ENCODE measurements at places on chromosomes 5 and 9.

DNA sequence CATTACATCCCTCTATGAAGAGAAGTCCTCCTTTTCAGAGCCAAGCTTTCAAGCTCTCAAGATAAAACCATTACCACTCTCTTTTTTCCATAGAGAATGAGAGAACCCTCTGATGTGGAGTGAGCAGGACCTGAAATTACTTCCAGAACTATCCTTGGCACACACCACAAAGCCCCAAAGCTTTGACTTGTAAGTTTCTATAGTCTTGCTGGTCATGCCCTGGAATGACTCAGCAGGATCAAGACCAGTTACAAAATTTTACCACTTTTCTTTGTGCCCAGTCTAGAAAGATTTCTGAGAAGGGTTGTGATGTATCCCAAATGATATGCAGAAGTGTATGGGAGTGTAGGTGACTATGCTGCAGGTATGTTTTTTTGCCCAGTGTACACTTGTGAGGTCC, 760.6 kb downstream of the TLE1 start:
- no peak overlapping the region for H3K27ac ChIP-seq
- H3K36me3 ChIP-seq = no peaks in the 10 kb centered on the region
- DNase-seq = no peak
- H3K4me3 ChIP-seq = no peak overlapping the region

GRCh38 chr5:155938051-155938450, 388.9 kb upstream of the SGCD start:
- no peaks in the 10 kb centered on the region for H3K36me3 ChIP-seq
- no peaks in the 10 kb centered on the region for H3K4me1 ChIP-seq
- H3K27me3 ChIP-seq = no peaks in the 10 kb centered on the region
- H3K27ac ChIP-seq = no peak overlapping the region

DNA sequence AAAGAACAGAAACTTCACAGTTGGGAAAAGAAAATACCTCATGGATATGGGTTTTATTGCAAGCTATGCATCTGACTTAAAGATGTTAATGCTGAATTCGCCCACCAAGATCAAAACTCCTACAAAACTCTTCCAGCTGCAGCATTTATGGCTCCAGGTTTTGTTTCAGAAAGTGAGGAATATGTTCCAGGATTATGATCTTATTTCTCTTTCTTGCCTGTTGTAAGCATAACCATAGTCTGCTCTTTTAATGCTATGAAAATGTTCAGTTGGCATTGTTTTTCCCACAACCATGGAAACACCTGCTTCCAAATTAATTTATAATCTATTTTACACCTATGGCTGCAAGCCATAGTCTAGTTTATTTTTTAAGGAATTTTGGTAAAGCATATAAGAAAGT, 34.9 kb upstream of the FST start:
- no peak overlapping the region for H3K27ac ChIP-seq
- no peaks in the 10 kb centered on the region for H3K4me1 ChIP-seq
- H3K27me3 ChIP-seq = peaks cover 7% of the 10 kb centered on the region
- H3K36me3 ChIP-seq = no peaks in the 10 kb centered on the region
- DNase-seq = no peak

- peaks cover 27% of the 10 kb centered on the region for H3K4me1 ChIP-seq
- no peaks in the 10 kb centered on the region for H3K27me3 ChIP-seq
- H3K36me3 ChIP-seq = peaks cover 77% of the 10 kb centered on the region
- H3K27ac ChIP-seq = no peak overlapping the region
These were observed 22.3 kb downstream of the TTF1 start for GRCh38 chr9:132384376-132384775.

- H3K4me1 ChIP-seq = peaks cover 2% of the 10 kb centered on the region
- no peak for DNase-seq
- no peaks in the 10 kb centered on the region for H3K36me3 ChIP-seq
- no peak overlapping the region for H3K4me3 ChIP-seq
- no peak overlapping the region for H3K27ac ChIP-seq
These were observed 274.2 kb upstream of the CCNH start for GRCh38 chr5:87686975-87687374.

GRCh38 chr9:123262338-123262737, 6.0 kb downstream of the STRBP start:
- H3K4me1 ChIP-seq = peaks cover 12% of the 10 kb centered on the region
- peaks cover 4% of the 10 kb centered on the region for H3K27me3 ChIP-seq
- no peak for DNase-seq
- H3K4me3 ChIP-seq = no peak overlapping the region
- no peak overlapping the region for H3K27ac ChIP-seq
- H3K36me3 ChIP-seq = no peaks in the 10 kb centered on the region
